ENCODE measurements at places on chromosomes 3 and 15.

DNA sequence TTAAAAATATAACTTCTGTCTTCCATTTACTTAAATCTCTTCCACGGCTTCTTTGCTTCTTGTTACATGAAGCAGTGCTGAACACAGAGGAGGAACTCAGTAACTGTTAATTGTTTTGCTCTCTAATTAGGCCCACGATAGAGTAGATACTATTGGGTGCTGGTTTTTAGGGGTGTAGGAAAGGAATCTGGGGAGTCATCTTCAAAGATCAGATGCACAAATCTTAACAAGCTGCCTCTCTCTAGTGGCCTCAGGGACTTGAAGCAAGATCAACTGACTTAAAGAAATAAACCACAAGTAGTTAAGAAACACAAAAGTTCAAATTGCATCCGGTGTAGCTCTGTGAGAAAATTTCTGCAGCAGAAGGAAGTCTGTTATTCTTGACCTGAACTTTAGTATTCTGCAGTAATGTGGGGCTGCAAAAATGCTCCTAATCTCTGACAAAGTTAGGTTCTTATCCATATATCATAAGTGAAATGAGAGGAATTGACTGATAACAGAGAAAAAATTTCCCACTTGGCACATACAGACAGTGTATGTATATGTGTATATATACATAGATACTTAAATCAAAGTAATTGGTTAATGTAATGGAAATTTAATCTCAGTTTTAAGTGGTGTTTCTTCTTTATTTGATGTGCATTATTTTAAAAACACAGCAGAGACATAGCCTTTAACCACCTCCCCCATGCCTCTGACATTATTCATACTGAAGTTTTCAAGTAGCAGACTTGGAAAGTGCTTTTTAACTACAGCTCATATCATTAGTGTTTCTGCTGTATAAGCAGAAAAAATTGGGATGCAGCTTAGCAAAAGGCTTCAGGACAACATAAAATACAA is 51.8 kb downstream of the CHST2 start:
- no peak for DNase-seq

GRCh38 chr3:128237348-128238183 is 84.3 kb downstream of the EEFSEC start:
- no peak for DNase-seq

DNA sequence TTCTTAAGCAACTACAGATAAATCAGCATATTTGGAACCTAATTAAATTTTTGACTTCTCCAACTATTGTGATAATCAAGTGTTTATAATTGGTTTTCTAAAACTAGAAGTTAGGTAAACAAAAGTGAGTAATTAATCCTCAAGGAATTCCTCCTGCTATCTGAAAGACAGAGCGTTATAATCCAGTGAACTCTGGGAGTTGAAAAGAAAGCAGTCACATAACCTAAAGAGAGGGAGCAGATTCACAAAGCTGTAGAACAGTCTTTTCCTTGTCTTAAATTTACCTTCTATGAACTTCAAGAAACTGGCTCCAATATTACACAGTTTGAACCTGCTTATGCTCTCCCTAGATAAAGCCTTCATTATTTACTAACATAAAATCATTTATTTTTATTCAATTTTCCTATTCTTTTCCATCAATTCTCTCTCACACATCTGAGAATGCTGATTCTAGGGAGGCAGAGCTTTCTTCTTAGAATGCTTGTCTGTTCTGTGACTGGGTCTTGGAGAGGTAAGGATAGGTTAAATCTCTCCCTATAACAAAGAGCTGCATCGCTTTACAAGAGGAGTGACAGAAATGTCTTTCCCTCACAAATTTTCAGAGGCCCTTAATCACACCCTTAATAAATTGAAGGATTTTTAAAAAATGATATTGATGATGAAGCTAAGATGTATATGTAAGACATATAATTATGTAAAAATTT is 132.8 kb downstream of the TUSC7 start:
- no peak for DNase-seq

GRCh38 chr3:150057227-150057626 is 86.5 kb upstream of the PFN2 start:
- no peak for DNase-seq

All from CD4-positive, alpha-beta T cell (primary cell).